ENCODE measurements at places on chromosomes 12 and 14.
A peak's percentile ranks its signal among the peaks of the same experiment; 100 is the strongest.

GRCh38 chr12:123058980-123059379, 78.5 kb downstream of the ARL6IP4 start:
- no peak for DNase-seq

GRCh38 chr12:115859231-115859630, 418.3 kb downstream of the MED13L start:
- DNase-seq = no peak

- no peak for DNase-seq
Observed at GRCh38 chr12:30138483-30138882, 354.7 kb upstream of the TMTC1 start.

DNA sequence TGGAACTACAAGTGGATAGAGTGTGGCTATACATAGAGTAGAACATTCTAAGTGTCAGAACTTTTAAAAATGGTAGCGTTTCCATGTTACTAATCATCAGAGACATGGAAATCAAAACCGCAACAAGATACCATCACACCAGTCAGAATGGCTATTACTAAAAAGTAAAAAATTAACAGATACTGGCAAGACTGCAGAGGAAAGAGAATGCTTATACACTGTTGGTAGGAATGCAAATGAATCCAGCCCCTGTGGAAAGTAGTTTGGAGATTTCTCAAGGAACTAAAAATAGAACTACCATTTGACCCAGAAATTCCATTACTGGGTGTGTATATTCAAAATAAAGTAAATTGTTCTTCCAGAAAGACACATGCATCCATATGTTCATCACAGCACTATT, 518.6 kb downstream of the NELL2 start:
- no peak for DNase-seq

DNA sequence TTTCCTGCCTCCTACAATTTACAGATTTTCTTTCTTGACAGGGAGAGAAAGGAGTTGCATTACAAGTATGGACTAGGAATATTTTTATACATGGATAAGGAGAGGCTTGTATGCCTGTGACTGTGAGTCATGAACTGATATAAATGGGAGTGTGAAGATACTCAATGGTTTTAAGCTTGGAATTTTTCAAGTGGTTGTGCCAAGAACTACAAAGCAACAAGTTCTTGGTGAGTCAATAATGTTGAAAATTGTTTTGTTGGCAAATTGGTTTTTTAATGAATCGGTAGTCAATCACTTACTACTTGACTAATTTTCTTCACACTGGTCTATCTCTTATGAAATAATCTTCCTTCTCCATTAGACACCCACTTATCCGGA, 58.9 kb upstream of the HMGA2 start:
- DNase-seq = peak; percentile 64

GRCh38 chr12:113591480-113591974, 119.9 kb upstream of the LHX5 start:
- no peak for DNase-seq

DNA sequence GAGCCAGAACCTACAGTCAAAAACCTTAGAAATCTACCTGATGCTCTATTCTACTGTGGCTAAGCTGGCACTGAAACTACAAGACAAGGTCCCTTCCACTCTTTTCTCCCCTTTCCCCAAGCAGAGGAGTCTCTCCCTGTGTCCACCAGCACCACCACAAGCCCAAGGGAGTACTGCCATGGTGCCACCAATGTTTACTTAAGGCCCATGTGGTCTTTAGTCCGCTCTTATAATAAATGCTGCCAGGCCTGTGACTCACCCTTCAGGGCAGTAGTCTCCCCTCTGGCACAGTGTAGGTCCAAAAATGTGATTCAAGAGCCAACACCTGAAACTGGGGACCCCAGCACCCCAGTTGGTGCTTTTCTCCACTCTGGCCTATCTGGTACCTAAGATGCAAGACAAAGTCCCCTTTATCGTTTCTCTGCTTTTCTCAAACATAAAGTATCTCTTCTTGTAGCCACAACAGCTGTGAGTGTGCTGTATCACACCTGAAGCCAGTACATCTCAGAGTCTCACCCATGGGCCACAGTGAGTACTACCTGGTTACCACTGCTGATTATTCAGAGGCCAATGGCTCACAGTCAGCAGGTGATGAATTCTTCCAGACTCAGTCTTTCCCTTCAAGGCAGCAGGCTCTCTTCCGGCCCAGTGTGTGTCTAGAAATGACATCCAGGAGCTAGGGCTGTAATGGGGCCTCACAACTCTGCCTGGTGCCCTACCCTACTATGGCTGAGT, 29.3 kb downstream of the SLC38A2 start:
- DNase-seq = no peak

GRCh38 chr12:74349925-74350324, 187.7 kb upstream of the ATXN7L3B start:
- DNase-seq = peak; percentile 53
